ENCODE measurements at places on chromosomes 1 and 21. TPM values are rescaled to one million over a fixed set of nuclear protein-coding genes. Genes with fewer than 3 reads are reported as not detected.

- DNase-seq = no peak
- H3K4me1 ChIP-seq = peaks cover 14% of the 10 kb centered on the region
- no peak overlapping the region for H3K4me3 ChIP-seq
- peak overlapping the region; percentile 44 for H3K27ac ChIP-seq
- peaks cover 3% of the 10 kb centered on the region for H3K36me3 ChIP-seq
These were observed 67.0 kb downstream of the PIK3R3 start for GRCh38 chr1:46065405-46065804.

Gene BLACAT1
- 0.12 TPM for total RNA-seq

DNA sequence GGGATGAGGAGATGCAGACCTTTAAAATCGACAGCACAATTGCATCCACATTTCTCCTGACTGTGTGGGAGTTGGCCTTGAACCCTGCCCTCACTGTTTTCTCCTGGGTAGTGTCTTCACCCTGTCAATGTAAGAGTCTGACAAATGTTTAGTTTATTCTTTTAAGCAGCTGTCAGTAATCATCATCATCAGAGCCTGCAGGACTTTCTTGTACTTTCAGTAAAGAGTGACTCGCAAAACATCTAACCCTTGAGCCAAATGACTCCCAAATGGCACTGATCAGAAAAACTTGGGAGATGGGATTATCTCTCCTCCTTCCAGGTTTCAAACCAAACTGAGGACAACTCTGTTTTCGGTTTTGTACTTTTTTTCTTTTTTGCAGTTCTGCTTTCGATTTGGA, 460.2 kb downstream of the KIF26B start:
- no peak for DNase-seq
- H3K27ac ChIP-seq = no peak overlapping the region
- no peaks in the 10 kb centered on the region for H3K36me3 ChIP-seq
- H3K4me3 ChIP-seq = no peak overlapping the region

Gene TMIGD3
- not detected for total RNA-seq

Gene CLCA4
- total RNA-seq = not detected

GRCh38 chr1:3717041-3717714, 35.1 kb upstream of the CCDC27 start:
- H3K36me3 ChIP-seq = no peaks in the 10 kb centered on the region
- H3K4me3 ChIP-seq = no peak overlapping the region
- DNase-seq = no peak
- no peaks in the 10 kb centered on the region for H3K4me1 ChIP-seq

- H3K4me3 ChIP-seq = no peak overlapping the region
- no peak for DNase-seq
- peaks cover 21% of the 10 kb centered on the region for H3K27me3 ChIP-seq
- H3K4me1 ChIP-seq = peaks cover 41% of the 10 kb centered on the region
These were observed 28.0 kb upstream of the FASLG start for GRCh38 chr1:172630868-172631267.

- no peak overlapping the region for H3K4me3 ChIP-seq
- H3K4me1 ChIP-seq = no peaks in the 10 kb centered on the region
- H3K27me3 ChIP-seq = no peaks in the 10 kb centered on the region
These were observed 155.8 kb upstream of the BRINP3 start for GRCh38 chr1:190633488-190633887.

GRCh38 chr1:154751690-154752089, 118.4 kb downstream of the KCNN3 start:
- H3K4me3 ChIP-seq = no peak overlapping the region
- peaks cover 1% of the 10 kb centered on the region for H3K36me3 ChIP-seq
- H3K27ac ChIP-seq = peak overlapping the region; percentile 84
- peaks cover 67% of the 10 kb centered on the region for H3K4me1 ChIP-seq
- DNase-seq = peak; percentile 31
- H3K27me3 ChIP-seq = no peaks in the 10 kb centered on the region

DNA sequence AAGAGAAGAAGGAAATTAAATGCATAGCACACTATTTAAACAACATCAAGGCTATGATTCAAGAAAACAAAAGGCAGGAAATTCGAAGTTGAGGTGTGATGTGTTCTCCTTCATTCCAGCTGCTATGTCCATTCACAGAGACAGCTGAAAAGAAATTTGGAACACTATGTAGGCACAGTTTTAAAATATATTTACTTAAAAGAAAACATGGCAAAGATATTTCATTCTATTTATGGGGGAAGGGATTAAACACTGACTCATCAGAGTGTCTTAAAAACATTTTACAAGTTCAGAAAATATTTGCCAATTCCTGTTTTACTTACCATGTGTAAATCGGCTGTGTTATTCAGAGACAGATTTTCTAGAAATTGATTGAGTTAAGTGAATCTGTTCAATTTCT, 39.4 kb upstream of the NGF start:
- DNase-seq = no peak
- no peak overlapping the region for H3K27ac ChIP-seq
- H3K4me1 ChIP-seq = peaks cover 4% of the 10 kb centered on the region
- H3K27me3 ChIP-seq = peaks cover 10% of the 10 kb centered on the region

Gene ERVH48-1
- 0.23 TPM for total RNA-seq

DNA sequence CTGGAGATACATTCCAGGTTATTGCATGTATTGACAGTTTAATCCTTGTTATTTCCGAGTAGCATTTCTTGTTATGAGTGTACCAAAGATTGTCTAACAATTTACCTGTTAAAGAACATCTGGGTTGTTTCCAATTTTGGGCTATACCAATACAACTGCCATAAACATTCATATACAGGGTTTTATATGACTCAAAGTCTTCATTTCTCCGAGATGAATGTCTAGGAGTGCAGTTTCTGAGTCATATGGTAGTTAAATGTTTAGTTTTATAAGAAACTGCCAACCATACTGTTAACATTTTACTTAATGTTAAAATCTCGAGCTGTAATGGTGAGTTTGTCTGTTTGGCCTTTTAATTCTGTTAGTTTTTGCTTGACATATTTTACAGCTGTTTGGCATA, 10.0 kb downstream of the RAB4A start:
- H3K27me3 ChIP-seq = no peaks in the 10 kb centered on the region
- peaks cover 30% of the 10 kb centered on the region for H3K4me1 ChIP-seq
- no peak overlapping the region for H3K4me3 ChIP-seq

Gene NPPA
- total RNA-seq = not detected

DNA sequence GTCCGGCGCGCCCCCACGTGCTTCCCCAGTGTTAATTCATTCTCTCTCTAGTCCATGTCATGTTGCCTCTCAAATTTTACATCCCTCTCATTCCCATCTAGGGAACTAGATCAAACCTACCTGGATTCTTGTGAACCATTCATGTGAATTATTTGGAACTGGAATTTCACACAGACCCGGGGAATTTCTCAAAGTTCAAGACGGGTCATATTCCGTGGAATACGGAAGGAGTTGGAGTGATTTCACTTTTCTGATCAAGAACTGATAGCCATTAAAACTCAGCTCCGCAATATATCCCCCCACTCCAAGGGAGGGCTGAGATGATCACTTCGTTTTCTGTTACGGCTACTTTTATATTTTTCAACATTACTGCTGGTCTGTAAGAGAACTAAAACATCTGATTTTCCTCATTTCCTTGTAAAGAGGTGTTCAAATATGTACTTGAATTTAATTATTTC, 1.0 kb upstream of the ENO1 start:
- H3K36me3 ChIP-seq = peaks cover 48% of the 10 kb centered on the region
- H3K27me3 ChIP-seq = no peaks in the 10 kb centered on the region
- H3K27ac ChIP-seq = peak overlapping the region; percentile 97

DNA sequence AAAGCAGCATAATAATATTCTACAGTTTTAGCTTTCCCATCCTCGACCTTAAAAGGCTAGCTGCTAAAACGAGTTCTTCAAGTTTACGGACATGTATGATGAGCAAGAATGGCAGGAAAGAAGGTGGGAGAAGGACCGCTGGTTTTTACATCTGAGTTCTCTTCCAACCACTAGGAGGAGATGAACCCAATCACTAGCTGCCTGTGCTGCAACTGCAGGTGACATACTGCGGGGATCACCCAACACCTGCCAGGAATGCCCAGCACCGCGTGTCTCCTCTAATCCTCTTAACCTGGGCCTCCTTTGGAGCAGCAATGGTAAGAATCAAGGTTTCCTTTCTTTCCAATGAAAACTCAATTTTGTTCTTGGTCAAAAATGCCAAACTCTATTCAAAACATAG, 23.5 kb downstream of the TOR3A start:
- H3K27ac ChIP-seq = no peak overlapping the region
- no peak overlapping the region for H3K4me3 ChIP-seq

- peak overlapping the region; percentile 71 for H3K4me3 ChIP-seq
- no peaks in the 10 kb centered on the region for H3K27me3 ChIP-seq
- DNase-seq = no peak
- peaks cover 23% of the 10 kb centered on the region for H3K36me3 ChIP-seq
These were observed 1.2 kb upstream of the TNFRSF4 start for GRCh38 chr1:1215080-1215676.

GRCh38 chr1:61779231-61779630, 37.0 kb downstream of the PATJ start:
- H3K27ac ChIP-seq = no peak overlapping the region
- DNase-seq = no peak
- peaks cover 36% of the 10 kb centered on the region for H3K4me1 ChIP-seq
- no peaks in the 10 kb centered on the region for H3K27me3 ChIP-seq
- H3K4me3 ChIP-seq = no peak overlapping the region
- peaks cover 15% of the 10 kb centered on the region for H3K36me3 ChIP-seq

DNA sequence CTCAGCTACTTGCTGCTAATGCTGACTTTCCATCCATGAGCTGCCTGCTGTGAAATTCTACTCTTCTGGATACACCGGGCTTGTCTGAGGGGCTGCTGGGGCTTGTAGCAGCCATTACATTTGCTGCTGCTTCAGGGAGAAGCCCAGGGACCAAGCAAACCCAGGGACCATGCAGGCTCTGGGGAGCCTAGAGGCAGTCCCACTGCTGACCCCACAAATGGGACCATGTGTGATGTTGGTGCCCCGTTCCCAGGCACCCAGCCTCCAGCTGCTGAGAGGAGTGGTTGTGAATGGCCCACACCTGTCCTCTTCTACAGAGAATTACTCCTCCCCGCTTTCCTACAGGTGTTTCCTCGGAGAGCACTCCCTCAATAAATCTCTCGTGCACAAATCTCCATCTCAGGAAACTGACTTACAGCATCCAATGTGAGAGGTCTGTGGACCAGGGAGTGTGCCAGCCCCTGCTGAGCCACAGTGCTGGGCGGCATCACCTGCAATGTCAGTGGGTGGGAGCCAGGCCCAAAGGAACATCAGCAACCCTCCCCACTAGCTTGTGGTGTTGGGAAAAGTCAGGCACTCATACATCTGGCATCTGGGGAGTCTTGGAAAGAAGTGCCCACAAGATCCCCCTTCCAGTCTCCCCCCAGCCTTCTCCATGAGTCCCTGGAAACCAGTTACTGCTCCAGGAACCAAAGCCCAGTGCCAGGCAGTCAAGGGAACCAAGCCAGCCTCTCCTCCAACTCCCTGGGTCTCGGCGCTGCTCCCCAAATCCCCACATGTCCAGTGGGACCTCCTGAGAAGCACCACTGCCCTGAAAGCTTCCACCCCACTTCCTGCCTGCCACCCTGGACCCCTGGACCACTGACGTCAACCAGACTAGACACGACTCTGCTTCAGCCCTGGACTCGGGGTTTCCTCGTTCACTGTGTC, 65.1 kb downstream of the TCP10L start:
- H3K27ac ChIP-seq = no peak overlapping the region
- H3K4me1 ChIP-seq = no peaks in the 10 kb centered on the region
- no peaks in the 10 kb centered on the region for H3K27me3 ChIP-seq
- DNase-seq = no peak

DNA sequence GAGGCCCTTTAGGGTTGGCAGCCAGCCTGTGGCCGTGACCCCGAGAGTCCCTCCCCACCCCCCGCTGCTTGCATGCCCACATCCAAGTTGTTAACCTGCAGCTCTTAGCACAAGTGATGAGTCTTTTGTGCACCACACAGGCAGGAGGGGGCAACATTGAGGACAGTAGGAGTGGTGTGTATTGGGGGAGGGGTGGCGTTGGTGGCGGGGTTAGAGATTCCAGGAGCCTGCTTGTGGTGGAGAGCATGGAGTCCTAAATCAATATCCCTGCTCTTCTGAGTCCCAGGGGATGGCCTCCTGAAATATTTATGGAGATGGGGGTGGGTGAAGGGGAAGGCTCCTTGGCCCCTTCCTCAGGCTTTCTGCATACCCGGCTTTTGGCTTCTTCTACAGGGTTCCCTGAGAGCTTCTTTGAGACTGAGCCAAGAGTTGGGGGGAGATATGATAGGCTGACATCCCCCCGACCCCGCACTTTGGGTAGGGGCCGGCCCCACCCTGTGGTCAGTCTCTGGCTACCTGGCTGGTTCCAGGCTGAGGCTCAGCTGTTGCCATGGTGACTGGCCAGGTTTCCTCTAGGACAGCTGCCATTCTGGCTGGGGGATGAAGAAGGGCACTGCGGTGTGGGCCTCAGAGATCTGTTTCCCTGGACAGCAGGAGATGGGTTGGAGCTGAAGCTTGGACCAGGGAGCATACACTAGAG, 5.0 kb downstream of the CHRNB2 start:
- H3K36me3 ChIP-seq = no peaks in the 10 kb centered on the region
- peaks cover 29% of the 10 kb centered on the region for H3K27me3 ChIP-seq
- DNase-seq = no peak

- DNase-seq = no peak
- H3K36me3 ChIP-seq = no peaks in the 10 kb centered on the region
- H3K27ac ChIP-seq = no peak overlapping the region
- peaks cover 16% of the 10 kb centered on the region for H3K27me3 ChIP-seq
- peaks cover 3% of the 10 kb centered on the region for H3K4me1 ChIP-seq
- peak overlapping the region; percentile 63 for H3K4me3 ChIP-seq
These were observed 945 bp upstream of the WNT9A start for GRCh38 chr1:227948493-227949260.

GRCh38 chr1:209767096-209767495, 11.2 kb downstream of the TRAF3IP3 start:
- peak overlapping the region; percentile 29 for H3K4me3 ChIP-seq
- peak overlapping the region; percentile 85 for H3K27ac ChIP-seq
- no peak for DNase-seq
- H3K27me3 ChIP-seq = no peaks in the 10 kb centered on the region
- peaks cover 54% of the 10 kb centered on the region for H3K4me1 ChIP-seq

GRCh38 chr1:64849942-64850341, 105.1 kb downstream of the RAVER2 start:
- no peak for DNase-seq
- no peak overlapping the region for H3K27ac ChIP-seq
- H3K36me3 ChIP-seq = peaks cover 10% of the 10 kb centered on the region
- no peaks in the 10 kb centered on the region for H3K4me1 ChIP-seq
- H3K4me3 ChIP-seq = no peak overlapping the region

Data from activated naive CD8-positive, alpha-beta T cell treated with anti-CD3 and anti-CD28 coated beads for 36 hours (primary cell).